Ecto neural progenitor cell (in vitro differentiated cells): ENCODE measurements at places on chromosomes 5 and 9.

- no peak for DNase-seq
Observed at GRCh38 chr5:57185313-57185712, 11.5 kb downstream of the GPBP1 start.

GRCh38 chr5:10360686-10361085 lies 7.2 kb downstream of the MARCHF6 start:
- no peak for DNase-seq

- DNase-seq, result no peak
Observed at GRCh38 chr5:151154931-151155774, 2.4 kb downstream of the ANXA6 start.

- DNase-seq, result no peak
Observed at GRCh38 chr5:131379723-131380122, 115.9 kb downstream of the CDC42SE2 start.

DNA sequence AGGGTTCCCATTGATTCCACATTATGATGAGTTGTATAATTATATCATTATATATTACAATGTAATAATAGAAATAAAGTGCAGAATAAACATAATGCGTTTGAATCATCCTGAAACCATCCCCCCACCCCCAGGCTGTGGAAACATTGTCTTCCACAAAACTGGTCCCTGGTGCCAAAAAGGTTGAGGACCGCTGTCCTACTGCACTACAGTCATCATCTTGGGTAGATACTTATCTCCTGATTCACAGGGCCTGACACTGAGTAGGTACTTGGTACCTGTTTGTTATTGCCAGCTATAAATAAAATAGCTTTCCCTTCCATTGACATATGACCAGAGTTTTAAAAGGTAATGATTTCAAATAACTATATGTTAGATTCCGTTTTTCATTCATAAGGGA lies 25.6 kb downstream of the ANP32B start:
- no peak for DNase-seq

GRCh38 chr5:89756955-89757354 lies 652.6 kb downstream of the CETN3 start:
- DNase-seq, result no peak

DNA sequence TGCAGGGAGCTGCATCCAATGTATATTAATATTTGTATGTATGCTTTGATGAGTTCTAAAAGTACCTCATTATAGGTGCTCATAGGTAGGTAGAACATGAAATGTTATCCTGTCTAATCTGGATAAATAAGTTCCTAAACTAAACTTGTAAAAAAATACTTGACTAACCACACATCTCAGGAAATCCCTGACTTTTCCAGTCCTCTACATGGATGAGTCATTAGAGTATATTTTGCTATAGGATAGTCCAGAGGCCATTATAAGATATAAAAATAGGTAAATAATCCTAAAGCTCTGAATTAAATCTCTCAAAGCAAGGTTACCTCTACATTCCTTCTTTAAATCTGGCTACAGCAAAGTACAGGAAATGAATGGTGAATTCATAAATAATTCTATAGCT lies 404.3 kb downstream of the RAB3C start:
- DNase-seq, result no peak

GRCh38 chr5:912280-913091 lies 19.8 kb downstream of the TRIP13 start:
- DNase-seq, result peak; percentile 62

GRCh38 chr5:157670662-157671591 lies at the start of gene C5orf52:
C5orf52 (plus strand) TSS chr5:157671533; CDS start chr5:157671615, 82 bp downstream.
- no peak for DNase-seq

- no peak for DNase-seq
Observed at GRCh38 chr5:143066556-143067281, 296.5 kb downstream of the ARHGAP26 start.

- DNase-seq, result no peak
Observed at GRCh38 chr9:76573905-76574760, 115.2 kb downstream of the GCNT1 start.

DNA sequence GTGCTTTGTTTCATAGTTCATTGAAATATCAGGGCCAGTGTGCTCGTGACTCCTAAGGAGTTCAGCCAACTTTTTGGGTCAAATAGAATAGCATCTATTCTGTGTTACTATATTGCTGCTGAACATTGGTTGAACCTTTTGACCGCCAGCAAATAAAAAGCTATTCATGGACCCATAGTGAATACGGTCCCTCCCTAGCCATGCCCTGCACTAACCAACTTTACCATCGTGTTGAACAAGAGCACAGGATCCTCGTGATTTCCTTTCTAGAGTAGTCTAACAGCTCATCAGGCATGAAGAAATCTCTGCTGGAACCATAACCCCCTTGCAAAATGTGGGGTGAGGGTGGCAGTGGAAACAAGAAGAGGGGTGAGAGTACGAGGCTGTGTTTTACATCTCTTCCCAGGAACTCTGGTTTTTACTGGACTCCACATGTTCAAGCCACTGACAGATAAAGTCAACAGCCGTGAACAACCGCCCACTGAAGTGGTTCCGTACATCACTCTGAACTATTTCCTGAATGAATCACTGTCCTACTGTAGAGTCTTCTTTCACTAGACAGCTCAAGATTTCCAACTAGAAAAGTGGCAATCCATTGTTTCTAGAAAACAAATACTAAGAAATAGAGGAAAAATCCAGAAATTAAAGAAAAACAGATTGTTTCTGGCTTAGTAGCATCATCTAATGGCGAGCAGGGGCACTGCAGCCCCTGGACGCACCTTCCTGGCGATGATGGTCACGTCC lies 70.1 kb upstream of the SPATA31E1 start:
- DNase-seq, result no peak

DNA sequence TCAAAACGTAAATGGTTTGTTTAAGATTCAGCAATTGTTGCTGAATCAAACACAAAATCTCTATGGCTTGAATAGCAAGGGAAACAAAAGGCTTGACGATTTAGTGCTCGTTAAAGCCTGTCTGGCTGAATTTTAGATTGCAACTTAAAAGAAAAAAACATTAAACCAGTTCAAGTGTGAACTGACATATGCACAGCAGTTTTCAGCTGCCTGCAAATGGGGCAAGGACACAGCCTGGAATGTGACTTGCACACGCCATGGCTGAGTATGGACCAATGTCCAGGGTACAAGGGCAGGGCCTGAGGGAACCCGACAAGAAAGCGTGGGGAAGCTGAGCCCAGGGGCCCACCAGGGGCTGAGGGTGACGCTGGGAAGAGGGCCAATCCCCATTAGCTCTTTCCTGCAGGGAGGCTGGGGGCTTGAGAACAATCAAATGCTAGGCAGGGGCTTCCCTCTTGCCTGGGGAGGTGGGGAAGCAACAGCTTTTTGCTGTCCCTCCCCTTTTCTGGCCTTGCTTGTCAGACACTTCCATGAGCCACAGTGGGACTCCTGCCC lies 89.6 kb upstream of the LRRTM2 start:
- no peak for DNase-seq

DNA sequence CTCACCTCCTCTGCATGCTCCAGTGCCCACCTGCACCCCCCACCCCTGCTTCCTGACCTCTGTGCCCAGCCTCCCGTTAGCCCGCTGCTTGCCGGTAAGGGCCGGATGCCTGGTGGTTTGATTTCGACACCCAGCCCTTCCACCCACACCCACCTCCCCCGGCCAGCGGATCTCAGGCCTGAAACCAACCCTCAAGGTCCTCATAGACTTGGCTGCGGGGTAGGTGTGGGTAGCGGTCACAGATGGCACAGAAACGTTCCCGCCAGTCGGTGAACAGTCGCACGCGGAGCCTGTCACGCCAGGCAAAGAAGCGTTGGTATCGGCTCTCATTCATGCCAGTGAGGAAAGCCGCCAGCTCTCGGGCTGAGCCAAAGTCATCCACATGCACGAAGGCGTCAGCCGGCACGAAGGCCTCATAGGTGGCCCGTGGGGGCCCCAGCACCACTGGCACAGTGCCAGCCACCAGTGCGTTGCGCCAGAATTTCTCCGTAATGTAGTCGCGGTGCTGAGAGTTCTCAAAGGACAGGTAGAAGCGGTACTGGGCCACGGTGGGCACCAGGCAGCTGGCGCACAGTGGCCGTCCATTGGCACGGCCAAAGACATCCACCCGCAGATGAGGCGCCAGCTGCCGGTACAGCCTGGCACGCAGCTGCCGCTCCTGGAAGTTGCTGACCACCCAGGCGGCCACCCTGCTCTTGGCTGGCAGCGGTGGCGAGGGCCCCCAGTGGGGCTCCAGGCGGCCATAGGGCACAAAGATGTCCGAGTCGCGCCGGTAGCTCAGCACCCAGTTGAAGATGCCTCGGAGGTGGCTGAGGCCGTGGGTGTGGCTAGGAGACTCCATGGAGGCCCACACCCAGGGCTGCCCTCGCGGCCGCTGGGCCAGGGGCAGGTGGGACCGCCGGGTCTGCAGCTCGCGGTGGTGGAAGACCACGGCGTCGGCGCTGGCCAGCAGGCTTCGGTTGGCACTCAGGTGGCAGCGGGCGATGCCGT lies 1.1 kb downstream of the FUT7 start:
- DNase-seq, result no peak

DNA sequence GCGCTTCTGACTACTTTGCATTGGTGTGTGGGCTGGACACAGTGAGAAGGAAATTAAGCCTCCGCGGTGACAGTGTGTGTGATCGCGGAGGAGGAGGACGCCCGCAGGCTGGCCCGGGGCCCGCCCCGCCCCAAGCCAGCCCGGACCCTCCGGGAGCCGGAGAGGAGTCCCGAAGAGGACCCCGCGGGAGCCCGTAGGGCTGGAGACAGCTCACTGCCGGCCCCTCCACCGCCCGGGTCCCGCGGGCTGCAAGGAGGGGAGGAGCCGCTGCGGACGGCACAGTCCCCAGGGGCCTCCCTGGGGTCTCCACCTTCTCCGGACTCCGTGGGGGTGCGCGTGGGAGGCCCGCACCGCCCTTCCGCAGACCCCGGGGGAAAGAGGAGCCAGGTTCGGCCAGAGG lies 146.4 kb upstream of the ERCC6L2 start:
- no peak for DNase-seq

GRCh38 chr9:72633966-72634365 lies 112.6 kb downstream of the TMC1 start:
- DNase-seq, result no peak

DNA sequence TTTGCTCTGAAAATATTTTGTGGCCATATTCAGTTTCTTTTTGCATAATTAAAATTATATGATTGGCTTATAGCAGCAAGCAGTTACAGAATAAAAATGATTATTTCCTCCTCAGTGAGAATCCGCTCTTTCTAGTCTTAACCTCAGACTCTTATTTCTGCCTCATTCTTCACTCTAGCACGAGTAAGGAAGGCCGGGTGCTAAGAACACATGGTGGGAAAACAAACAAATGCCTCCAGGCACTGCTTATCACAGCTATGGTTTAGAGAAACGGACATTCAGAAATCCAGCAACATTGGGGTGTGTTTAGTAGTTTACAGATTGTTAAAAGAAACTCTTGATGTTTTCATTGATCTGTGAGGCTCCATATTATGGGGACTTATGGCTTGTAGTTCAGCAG lies 168.7 kb downstream of the KDM4C start:
- DNase-seq, result no peak

DNA sequence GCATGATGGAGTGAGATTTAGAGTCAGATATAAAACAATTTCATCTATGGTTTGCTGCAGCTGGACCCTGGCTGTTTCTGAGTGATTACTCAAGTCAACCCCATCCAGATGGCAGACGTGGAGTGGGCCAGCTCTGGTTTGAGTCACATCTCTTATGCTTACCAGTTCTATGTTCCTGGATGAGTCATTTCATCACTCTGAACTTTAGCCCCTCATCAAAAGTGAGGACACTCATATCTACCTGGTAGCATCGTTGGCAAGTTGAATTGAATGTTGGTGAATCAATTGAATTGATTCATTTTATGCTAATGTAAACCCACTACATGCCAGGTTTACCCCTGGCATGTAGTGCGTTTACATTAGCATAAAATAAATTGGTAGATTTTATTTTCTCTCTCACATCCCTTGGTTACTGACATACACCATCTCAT lies 176.4 kb downstream of the FGF18 start:
- peak; percentile 3 for DNase-seq

DNA sequence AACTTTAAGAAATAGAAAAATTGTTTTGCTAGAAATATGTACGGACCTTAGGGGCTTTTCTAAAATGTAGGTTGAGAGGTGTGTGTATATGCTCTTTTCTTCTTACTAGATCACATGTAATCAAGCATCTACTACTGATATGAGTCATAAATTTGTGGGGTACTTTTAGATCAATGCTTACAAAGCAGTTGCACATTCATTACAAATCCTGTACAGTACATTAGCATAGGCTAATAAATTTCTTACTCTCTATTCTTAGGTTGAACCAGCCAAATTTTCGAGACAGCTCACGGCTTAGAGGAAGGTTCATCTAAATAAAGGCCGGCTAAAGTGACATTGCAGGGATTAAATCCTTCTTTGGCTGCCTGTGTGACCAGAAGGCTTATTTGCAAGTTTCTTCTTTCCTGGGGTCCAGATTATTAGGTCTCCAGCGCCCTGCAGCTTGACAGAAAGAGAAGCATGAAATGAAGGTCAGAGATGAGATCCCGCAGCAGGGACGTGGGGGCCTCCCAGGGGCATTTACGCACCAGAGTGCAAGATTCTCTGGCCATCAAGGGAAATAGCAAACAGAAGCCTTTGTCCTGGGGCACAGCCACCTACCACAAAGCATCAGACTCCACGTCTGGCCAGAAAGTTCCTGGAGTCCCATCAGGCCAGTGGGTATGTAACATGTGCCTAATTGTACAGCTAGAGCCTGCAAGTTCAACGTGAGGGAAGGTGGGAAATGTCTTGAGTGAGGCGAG lies 53.0 kb downstream of the NIM1K start:
- peak; percentile 54 for DNase-seq

DNA sequence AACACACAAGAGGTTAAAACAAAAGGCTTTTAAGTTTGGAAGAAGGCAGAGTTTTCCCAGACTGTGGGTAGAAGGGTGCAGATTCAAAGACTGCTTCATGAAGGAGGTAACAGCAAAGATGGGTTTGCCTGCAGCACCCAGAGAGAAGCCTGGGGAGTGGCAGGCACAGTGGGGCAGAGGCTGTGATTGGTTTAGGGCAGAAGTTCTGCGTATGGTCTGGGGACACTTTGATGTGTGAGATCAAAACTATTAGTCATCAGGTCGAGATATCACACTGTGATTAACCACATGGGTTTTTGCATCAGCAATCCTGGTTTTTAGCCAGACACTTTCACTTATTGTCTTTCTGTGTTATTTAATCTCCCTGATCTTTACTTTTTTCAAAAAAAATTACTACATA lies 188.8 kb upstream of the GLRA1 start:
- DNase-seq, result no peak

- no peak for DNase-seq
Observed at GRCh38 chr9:69743930-69744329, 15.9 kb downstream of the PTAR1 start.
